ENCODE measurements at places on chromosomes 3 and 15. TPM values are rescaled to one million over a fixed set of nuclear protein-coding genes. Genes with fewer than 3 reads are reported as not detected.

DNA sequence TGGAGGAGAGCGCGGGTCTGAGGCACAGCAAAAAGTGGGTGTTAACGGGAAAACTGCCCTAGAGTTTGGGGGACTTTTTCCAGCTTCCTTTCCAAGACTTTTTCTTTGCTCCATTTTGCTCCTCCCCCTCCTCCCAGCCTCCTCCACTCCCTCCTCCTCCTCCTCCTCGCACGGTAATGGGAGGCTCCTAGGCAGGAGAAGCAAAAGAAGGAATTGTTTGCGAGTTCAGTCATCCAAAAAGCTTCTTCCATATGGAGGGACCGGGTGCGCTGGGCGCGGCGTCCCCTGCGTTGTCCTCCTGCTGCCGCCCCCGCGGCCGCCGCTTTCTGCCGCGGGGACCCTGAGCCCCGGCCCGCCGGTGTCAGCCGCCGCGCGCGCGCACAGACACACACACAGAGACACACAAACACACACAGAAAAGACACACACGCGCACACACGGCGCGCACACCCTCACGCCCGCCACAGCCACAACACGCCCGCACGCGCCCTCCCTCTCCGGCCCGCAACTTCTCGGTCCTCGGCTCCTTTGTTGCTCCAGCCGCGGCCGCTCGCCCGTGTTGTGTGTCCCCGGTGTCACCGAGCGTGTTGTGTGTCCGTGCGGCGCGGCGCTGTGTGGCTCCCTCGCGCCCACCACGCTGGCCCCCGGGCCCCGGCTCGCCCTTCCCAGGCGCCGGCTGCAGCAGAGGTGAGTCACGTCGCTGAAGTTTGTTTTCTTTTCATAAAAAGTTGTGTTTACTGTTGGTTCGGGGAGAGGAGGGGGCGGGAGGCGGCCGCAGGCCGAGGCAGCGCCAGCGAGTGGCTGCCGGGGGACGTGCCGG, at the start of gene BOC:
BOC (plus strand) TSS at position 228 of the 820 bp plus-strand sequence. CDS start 38,246 bp downstream, outside the sequence.
- DNase-seq = peak; percentile 78

Gene RTP3
- not detected for total RNA-seq

Gene SLC24A1
- 12.6 TPM for total RNA-seq

- no peak for DNase-seq
These were observed 27.1 kb upstream of the SKIL start for GRCh38 chr3:170330366-170330765.

Gene ITPR1
- 152 TPM for total RNA-seq

Gene WNT5A
- 22.2 TPM for total RNA-seq

Gene EXD1
- total RNA-seq = not detected

Gene LYZL4
- total RNA-seq = not detected

- peak; percentile 62 for DNase-seq
These were observed 23.1 kb upstream of the TRIM71 start for GRCh38 chr3:32794487-32795308.

- DNase-seq = no peak
These were observed 2.9 kb downstream of the PHC3 start for GRCh38 chr3:170178651-170179050.

- no peak for DNase-seq
These were observed 43.4 kb downstream of the PPP2R3A start for GRCh38 chr3:136008732-136009470.

- DNase-seq = peak; percentile 9
These were observed 7.7 kb downstream of the ITIH1 start for GRCh38 chr3:52784931-52785590.

Gene CIDEC
- not detected for total RNA-seq

- DNase-seq = no peak
These were observed 118.4 kb upstream of the FLNB start for GRCh38 chr3:57889807-57890206.

Gene C3orf85
- not detected for total RNA-seq

Gene ZNF502
- 7.6 TPM for total RNA-seq

DNA sequence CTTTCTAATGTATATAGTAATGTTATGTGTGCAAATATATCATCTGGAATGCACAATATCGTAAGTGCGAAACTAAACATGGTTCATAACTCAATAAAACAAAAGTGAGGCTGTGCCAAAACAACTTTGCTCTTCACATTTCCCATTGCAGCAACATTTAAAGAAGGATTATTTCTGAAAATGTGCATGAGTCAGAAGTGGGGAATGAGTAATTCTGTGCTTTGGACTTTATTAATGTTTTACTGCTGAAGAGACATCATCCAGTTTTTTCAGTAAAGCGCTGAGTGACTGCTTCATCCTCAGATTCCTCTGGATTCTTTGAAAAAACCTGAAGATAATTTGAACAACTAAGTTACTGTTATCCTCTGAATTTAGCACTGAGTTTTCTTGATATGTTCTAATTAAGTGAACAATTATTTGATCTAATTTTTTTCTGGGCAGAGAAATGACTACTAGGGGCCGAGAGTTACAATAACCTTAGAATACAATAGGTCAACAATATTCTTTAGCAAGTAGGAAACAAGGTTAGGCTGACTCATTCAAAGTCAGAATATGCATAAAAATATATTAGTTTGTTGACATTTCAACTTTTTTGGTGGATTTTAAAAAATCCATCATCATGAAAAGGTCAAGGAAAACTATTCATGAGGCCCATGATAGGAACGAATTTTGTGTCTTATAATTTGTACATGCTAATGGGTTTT, 20.0 kb upstream of the PLCL2 start:
- DNase-seq = no peak

Gene STARD9
- total RNA-seq = 12.3 TPM

GRCh38 chr15:89389841-89390603, 55.4 kb upstream of the POLG start:
- DNase-seq = no peak

- no peak for DNase-seq
These were observed 248.5 kb downstream of the RAP2B start for GRCh38 chr3:153410517-153410916.

Gene TCF12
- total RNA-seq = 314 TPM

GRCh38 chr3:133256787-133257483, 142.9 kb upstream of the BFSP2 start:
- DNase-seq = no peak

Gene LEKR1
- total RNA-seq = 5.4 TPM

GRCh38 chr15:51652084-51652668, 29.1 kb upstream of the SCG3 start:
- DNase-seq = no peak

Gene C3orf49
- not detected for total RNA-seq

- no peak for DNase-seq
These were observed 33.4 kb downstream of the SLCO3A1 start for GRCh38 chr15:91886878-91887277.

- DNase-seq = no peak
These were observed 463.1 kb upstream of the GOLIM4 start for GRCh38 chr3:168558728-168559411.

- no peak for DNase-seq
These were observed 40.7 kb downstream of the RAB6B start for GRCh38 chr3:133855002-133855370.

Gene ROPN1
- not detected for total RNA-seq

Measured in lung (tissue), 17 donors.